ENCODE measurements at places on chromosomes 4 and X. TPM values are rescaled to one million over a fixed set of nuclear protein-coding genes. Genes with fewer than 3 reads are reported as not detected.
A peak's percentile ranks its signal among the peaks of the same experiment; 100 is the strongest.

- H3K27me3 ChIP-seq: no peaks in the 10 kb centered on the region
- no peak overlapping the region for H3K27ac ChIP-seq
- DNase-seq: no peak
- H3K4me3 ChIP-seq: no peak overlapping the region
Observed at GRCh38 chrX:141924293-141924692, 20.6 kb downstream of the MAGEC1 start.

DNA sequence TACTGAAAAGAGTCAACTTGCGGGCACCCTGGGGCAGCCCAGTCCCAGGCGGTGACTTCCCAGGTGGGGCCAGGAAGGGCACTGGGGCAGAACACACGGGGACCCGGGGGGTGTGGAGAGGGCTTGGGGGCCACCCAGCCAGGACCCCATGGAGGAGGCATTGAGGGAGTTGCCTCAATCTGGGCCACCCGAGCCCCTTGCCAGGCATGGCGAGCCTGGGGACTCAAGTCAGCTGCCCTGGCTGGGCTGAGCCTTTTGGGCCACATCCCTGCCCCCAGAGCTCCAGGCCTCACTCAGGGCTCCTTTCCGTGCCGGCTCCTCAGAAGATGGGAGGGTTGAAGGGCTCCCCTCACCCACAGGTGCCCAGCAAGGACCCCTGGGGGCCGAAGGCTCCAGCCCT, 6.6 kb upstream of the CPLX1 start:
- H3K27ac ChIP-seq: no peak overlapping the region
- peaks cover 16% of the 10 kb centered on the region for H3K27me3 ChIP-seq
- no peaks in the 10 kb centered on the region for H3K36me3 ChIP-seq
- peaks cover 4% of the 10 kb centered on the region for H3K4me1 ChIP-seq

DNA sequence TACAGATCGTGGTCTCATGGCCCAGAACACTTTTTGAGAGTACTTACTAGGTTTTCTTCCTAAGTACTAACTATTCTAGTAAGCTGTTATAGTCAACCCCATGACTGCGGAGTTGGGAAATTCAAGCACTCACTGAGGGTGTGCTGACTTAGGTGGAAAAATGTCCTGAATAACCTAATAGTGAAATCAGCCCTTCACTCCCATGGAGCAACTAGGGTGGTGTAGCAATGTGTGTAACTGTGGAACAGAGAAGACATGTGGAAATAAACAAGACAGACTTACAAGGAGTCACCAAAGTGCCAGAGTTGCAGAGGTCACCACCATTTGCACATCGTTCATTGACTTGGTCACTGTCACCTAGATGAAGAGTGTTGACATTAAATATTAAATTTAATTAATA, 12.1 kb upstream of the VSIG4 start:
- H3K27me3 ChIP-seq: no peaks in the 10 kb centered on the region
- no peak overlapping the region for H3K4me3 ChIP-seq
- no peaks in the 10 kb centered on the region for H3K36me3 ChIP-seq
- H3K4me1 ChIP-seq: peaks cover 3% of the 10 kb centered on the region
- DNase-seq: no peak

GRCh38 chr4:76386566-76387305, 34.2 kb downstream of the CCDC158 start:
- H3K4me3 ChIP-seq: no peak overlapping the region
- no peaks in the 10 kb centered on the region for H3K36me3 ChIP-seq

DNA sequence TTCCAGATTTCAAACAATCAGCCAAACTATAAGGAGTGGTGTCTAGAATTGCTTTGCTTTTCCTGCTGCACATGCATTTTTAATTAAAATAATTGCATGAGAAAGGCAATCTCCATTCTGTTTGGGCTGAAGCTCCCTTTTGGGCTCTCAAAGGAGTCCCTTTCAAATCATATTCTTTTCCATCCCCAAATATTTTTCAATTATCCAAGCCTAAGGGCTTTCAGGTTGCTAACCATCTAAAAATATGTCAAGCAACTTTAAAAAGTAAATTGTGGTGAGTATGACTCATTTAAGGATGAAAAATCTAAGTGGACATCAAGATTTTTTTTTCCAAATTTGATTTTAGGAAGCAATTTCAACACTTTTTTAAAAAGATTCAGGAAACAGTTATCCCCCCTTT, 28.4 kb downstream of the PIR start:
- no peak overlapping the region for H3K4me3 ChIP-seq
- no peak for DNase-seq
- no peaks in the 10 kb centered on the region for H3K36me3 ChIP-seq
- H3K27ac ChIP-seq: no peak overlapping the region
- no peaks in the 10 kb centered on the region for H3K4me1 ChIP-seq
- peaks cover 4% of the 10 kb centered on the region for H3K27me3 ChIP-seq

DNA sequence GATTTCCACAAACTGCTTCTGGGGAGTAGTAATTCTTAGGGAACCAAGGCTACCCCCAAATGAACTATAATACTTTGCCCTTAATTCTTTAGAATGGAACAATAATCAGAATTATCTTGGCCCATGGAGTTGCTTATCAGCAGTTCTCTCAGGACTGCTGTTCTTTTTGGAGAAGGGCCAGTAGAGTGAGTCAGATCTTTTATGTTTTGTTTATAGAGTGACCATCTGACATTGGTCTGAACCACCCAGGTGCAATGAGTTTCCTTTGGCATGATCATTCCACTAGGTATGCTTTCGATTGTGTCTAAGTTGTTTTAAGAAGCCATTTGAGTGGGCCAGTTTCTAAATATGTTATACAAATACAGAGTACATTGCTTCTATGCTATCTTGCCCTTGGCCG, 31.8 kb downstream of the PRRG1 start:
- H3K27ac ChIP-seq: no peak overlapping the region
- no peak for DNase-seq
- no peaks in the 10 kb centered on the region for H3K4me1 ChIP-seq
- H3K27me3 ChIP-seq: no peaks in the 10 kb centered on the region

GRCh38 chrX:131987252-131987651, 35.9 kb upstream of the STK26 start:
- DNase-seq: no peak
- no peaks in the 10 kb centered on the region for H3K27me3 ChIP-seq
- H3K27ac ChIP-seq: peak overlapping the region; percentile 98
- peaks cover 23% of the 10 kb centered on the region for H3K4me1 ChIP-seq

GRCh38 chr4:183906739-183907651, 1.9 kb downstream of the STOX2 start:
- H3K36me3 ChIP-seq: no peaks in the 10 kb centered on the region
- peak; percentile 29 for DNase-seq
- no peak overlapping the region for H3K4me3 ChIP-seq
- no peak overlapping the region for H3K27ac ChIP-seq

GRCh38 chrX:52933976-52934703, 24.2 kb downstream of the FAM156A start:
- H3K4me1 ChIP-seq: peaks cover 5% of the 10 kb centered on the region
- peak overlapping the region; percentile 87 for H3K4me3 ChIP-seq
- no peak for DNase-seq
- H3K27me3 ChIP-seq: no peaks in the 10 kb centered on the region
- peak overlapping the region; percentile 95 for H3K27ac ChIP-seq

- H3K27me3 ChIP-seq: no peaks in the 10 kb centered on the region
- H3K36me3 ChIP-seq: peaks cover 14% of the 10 kb centered on the region
- peaks cover 5% of the 10 kb centered on the region for H3K4me1 ChIP-seq
- no peak for DNase-seq
- peak overlapping the region; percentile 58 for H3K27ac ChIP-seq
Observed at GRCh38 chr4:184487503-184487902, 13.2 kb upstream of the IRF2 start.

DNA sequence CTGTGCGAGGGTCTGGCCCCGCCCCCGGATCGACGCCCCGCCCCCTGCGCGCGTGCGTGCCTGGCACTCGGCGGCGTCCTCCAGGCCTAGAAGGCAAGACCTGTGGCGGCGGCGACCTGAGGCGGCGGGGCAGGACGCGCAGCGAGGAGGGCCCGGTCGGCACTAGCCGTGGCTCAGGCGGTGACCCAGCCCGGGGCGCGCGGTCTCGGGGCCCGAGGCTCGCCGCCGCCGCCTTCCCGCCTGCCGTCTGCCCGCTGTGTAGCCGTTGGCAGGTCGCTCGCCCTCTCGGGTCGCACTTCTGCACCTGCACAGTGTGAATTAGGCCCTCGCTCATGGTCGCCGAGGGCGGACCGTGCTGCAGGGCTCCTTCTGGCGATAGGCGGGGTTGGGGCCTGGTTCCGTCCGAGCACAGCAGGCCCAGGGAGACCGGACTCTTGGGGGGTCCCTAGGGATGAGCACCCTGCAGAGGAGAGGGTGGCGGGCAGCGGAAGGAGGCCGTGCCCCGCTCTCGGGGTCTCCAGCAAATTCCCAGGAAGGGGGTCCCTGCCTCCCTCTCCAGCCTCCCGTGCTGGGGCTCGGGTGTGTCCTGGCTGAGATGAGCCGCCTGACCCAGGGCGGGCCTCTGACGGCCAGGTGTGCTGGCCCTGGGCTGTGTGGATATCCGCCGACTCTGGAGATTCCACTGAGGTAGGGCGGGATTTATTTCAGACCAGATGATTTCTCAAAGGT, 557 bp upstream of the FAM53A start:
- H3K4me3 ChIP-seq: peak overlapping the region; percentile 49
- H3K27me3 ChIP-seq: peaks cover 7% of the 10 kb centered on the region
- no peak overlapping the region for H3K27ac ChIP-seq

Gene IL2
- 1.7 TPM for total RNA-seq

Gene FREM3
- not detected for total RNA-seq

Gene PRSS12
- total RNA-seq: not detected

Gene ZMAT1
- 12.9 TPM for total RNA-seq

Gene TLR10
- 0.26 TPM for total RNA-seq

Gene SPARCL1
- not detected for total RNA-seq
